ENCODE measurements at places on chromosomes 5 and 9.

DNA sequence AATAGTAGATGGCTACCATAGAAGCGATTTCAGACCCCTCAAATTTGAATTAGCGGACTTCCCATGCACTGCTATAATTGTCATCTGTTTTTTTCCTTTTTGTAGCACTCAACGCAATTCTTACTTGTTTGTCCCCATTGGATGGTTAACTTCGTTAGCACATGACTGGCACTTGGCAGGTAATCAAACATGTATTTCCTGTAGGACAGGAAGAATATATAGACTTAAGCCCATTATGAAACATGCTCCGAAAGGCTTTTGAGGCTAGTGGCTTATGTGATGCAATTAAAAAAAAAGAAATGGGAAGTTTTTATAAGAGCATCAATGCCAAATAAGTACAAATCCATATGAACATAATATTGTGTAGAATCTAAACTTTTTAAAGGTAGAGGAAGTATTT is 301.2 kb downstream of the PSAT1 start:
- DNase-seq = no peak

- no peak for DNase-seq
Observed at GRCh38 chr5:119315516-119315949, 40.3 kb upstream of the TNFAIP8 start.

DNA sequence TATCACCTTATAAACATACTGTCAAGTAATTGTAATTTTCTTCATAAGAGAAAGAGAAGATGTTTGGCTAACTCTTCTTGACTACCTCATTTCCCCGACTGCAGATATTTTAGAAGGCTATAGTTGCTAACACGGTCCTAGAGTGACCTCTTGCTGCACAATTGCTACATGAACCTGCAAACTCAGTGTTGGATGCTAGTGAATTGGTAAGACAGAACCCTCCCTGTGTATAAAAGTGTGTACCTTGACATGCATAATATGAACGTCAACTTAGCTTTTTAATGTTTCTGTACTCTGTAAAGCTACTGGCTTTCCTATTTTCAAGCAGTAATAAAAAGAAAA is 46.7 kb upstream of the CER1 start:
- no peak for DNase-seq

DNA sequence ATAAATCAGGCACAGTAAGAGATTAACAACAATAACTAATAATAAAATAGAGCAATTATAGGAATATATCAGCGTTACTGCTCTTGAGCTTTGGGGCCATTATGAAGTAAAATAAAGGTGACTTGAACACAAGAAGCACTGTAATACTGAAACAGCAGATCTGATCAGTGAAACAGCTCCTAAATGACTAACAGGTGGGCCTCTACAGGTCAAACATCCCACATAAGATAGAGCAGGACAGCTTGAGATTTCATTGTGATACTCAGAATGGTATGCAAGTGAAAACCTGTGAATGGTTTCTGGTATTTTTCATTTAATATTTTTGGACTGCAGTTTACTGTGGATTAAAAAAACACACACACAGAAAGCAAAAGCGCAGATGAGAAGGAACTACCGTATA is 24.0 kb upstream of the MAP3K1 start:
- DNase-seq = no peak
